ENCODE measurements at places on chromosomes 6 and 20. TPM values are rescaled to one million over a fixed set of nuclear protein-coding genes. Genes with fewer than 3 reads are reported as not detected.

DNA sequence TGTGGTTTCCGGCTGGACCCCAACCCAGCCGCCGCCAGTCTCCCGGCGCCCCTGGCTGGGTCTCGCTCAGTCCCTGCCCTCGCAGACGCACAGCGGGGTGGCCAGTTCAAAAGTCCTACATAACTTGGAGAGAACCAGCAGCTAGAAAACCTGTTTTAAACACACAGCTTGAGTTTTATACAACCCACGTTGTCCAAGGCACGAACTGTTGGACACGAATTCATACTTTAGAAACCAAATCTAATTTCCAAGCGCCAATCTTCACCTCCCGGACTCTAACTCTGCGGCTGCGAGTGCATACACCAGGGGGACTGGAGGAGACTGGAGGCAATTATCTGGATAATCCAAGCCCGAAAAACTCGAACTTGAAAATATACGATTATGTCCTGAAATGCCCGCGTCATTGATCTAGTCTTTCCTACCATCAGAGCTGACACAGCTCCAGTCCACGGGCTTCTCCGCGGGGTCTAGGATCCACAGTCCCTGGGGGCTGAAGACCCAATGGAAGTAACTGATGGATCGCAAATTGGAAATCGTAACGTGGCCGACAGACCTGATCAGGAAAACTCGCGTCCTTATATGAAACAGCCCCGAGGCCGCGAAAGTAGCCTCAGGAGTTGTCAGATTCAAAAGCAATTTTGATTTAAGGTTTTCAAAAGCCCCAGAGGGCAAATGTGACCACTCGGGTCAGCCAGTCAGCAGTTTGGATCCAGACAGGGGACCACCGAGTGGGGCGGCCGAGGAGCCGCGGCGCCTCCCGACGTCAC lies 843 bp upstream of the HEY2 start:
- DNase-seq, result peak; percentile 26

The HCK gene
- not detected for total RNA-seq

- DNase-seq, result no peak
These were observed 9.3 kb downstream of the IP6K3 start for GRCh38 chr6:33737267-33738026.

GRCh38 chr6:33980176-33981175 lies 165.4 kb downstream of the GRM4 start:
- DNase-seq, result no peak

The TTK gene
- total RNA-seq, result 35.9 TPM

The DUSP15 gene
- 9.9 TPM for total RNA-seq

The SLC22A7 gene
- not detected for total RNA-seq

- no peak for DNase-seq
These were observed 29.6 kb downstream of the GCNT2 start for GRCh38 chr6:10550764-10551163.

GRCh38 chr20:8518878-8519277 lies 386.8 kb downstream of the PLCB1 start:
- no peak for DNase-seq

GRCh38 chr6:125257351-125257750 lies 44.4 kb downstream of the HDDC2 start:
- DNase-seq, result no peak

- no peak for DNase-seq
These were observed 276.6 kb upstream of the CNR1 start for GRCh38 chr6:88442737-88443136.

- DNase-seq, result no peak
These were observed 453.8 kb downstream of the RFPL4B start for GRCh38 chr6:112800916-112801315.

GRCh38 chr6:116459927-116460326 lies 1.2 kb upstream of the CALHM6 start:
- DNase-seq, result no peak

- DNase-seq, result no peak
These were observed 1592.6 kb downstream of the GRIK2 start for GRCh38 chr6:102986086-102986485.

DNA sequence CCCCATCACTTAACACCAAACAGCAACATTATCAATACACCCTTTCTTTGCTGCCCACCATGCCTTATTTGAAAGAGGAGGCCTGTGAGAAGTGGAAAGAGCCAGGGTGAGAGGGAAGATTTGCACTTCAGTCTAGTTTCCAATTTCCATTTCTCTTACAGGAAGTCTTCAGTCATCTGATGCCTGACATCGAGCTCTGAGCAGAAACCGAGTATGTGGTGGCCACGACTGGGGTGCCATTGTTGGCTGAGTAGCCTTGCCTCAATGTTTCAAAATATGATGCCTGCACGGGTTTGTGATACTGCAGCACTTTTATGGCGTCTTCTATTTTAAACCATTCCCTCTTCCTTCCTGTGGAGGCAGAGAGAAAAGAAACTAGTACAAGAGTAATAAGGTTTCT lies 39.8 kb upstream of the SMIM29 start:
- no peak for DNase-seq

GRCh38 chr6:89360415-89360999 lies 8.0 kb upstream of the UBE2J1 start:
- DNase-seq, result peak; percentile 7

- DNase-seq, result no peak
These were observed 13.6 kb downstream of the TNXB start for GRCh38 chr6:32095338-32096086.

DNA sequence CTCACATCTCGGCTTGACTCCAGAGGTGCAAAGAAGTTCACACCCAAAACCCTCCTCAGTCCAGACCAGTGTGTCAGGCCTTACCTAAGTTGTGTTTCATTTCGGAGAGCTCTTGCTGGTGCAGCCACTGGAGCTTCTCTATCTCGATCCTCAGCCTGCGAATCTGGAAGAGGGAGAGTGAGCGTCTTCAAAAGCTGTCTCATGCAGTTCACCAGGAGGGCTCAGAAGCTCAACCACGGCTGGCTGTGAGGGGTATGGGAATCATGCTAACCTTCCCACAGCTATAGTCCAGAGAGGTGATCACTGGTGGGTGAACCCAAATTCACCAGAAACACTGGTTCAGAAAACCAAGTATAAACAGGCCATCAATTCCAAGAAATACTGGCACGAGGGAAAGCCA lies 129.4 kb downstream of the ZMYND8 start:
- DNase-seq, result no peak

GRCh38 chr20:1848373-1848772 lies 46.8 kb upstream of the SIRPA start:
- DNase-seq, result no peak

DNA sequence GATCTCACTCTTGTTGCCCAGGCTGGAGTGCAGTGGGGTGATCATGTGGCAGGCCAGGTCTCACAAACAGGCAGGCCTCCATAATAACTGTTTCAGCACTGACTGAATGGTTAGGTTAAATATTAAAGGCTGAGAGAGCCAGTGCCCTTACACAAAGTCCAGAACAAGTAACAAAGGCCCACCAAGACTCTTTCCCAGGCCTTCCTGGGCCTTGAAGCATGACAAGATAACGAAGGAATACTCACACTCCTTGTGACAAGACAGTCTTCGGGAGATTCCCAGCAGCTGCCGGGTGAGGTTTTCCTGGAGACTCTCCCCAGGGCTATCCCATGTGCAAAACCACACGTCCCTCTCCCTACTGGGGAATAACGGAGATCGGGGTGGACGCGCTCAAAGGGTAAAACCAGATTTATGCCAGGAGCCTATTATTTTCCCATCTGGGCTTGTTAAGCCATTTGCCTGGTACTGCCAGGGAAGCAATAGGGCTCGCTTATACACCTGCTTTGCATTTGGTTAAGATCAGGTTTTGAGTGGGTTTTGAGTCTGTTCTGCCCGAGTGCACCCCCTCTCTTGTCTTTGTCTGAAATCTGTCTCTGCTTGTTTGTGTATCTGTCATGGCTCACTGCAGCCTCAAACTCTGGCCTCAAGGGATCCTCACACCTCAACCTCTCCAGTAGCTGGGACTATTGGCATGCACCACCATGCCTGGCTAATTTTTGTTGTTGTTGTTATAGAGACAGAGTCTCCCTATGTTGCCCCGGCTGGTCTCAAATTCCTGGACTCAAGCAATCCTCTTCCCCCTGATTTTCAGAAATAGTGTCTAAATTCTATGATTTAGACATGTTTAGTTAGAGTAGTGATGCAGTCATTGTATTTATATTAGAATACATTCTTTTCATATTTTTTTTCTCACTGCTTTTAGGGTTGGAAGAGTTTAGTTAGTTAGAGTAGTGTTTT lies 1.4 kb upstream of the ENPP3 start:
- no peak for DNase-seq

The TMEM170B gene
- 1.4 TPM for total RNA-seq

The HCRTR2 gene
- not detected for total RNA-seq

GRCh38 chr20:48624315-48625020 lies 203.3 kb downstream of the PREX1 start:
- DNase-seq, result no peak

- peak; percentile 4 for DNase-seq
These were observed 134.1 kb downstream of the ELOVL4 start for GRCh38 chr6:79813143-79813850.

GRCh38 chr20:24079661-24080412 lies 91.3 kb upstream of the GGTLC1 start:
- no peak for DNase-seq

- no peak for DNase-seq
These were observed 237.3 kb downstream of the BMP2 start for GRCh38 chr20:7004801-7005200.
